ENCODE measurements at places on chromosomes 13 and 19.

- DNase-seq, result peak; percentile 72
Observed at GRCh38 chr13:46687810-46688209, 109.2 kb downstream of the ESD start.

- DNase-seq, result peak; percentile 96
Observed at GRCh38 chr19:49148784-49149651, 6.2 kb downstream of the HRC start.

DNA sequence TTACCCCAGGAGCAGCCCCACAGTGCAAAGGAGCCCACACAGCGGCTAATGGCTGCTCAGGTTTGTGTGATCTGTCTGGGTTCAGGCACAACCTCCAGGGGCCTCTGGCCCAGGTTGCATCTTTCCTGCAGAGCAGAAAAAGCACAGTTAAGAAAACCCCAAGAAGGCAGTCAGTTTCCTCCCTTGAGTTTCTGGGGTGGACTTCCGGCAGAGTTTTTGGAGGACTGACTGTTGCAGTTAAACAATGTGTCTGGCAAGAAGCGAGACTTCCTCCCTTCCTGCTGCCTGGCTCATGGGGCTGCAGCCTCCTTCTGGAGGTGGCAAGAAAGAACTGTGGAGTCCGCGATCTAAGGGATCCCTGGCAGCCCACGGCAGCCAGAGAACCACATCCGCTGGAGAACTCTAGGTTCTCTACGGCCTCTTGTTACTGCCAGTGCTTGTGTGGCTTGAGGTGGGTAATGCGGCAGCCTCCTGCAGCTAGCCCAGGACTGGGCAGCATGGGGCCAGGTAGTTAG is 114.4 kb downstream of the ZDHHC20 start:
- no peak for DNase-seq

DNA sequence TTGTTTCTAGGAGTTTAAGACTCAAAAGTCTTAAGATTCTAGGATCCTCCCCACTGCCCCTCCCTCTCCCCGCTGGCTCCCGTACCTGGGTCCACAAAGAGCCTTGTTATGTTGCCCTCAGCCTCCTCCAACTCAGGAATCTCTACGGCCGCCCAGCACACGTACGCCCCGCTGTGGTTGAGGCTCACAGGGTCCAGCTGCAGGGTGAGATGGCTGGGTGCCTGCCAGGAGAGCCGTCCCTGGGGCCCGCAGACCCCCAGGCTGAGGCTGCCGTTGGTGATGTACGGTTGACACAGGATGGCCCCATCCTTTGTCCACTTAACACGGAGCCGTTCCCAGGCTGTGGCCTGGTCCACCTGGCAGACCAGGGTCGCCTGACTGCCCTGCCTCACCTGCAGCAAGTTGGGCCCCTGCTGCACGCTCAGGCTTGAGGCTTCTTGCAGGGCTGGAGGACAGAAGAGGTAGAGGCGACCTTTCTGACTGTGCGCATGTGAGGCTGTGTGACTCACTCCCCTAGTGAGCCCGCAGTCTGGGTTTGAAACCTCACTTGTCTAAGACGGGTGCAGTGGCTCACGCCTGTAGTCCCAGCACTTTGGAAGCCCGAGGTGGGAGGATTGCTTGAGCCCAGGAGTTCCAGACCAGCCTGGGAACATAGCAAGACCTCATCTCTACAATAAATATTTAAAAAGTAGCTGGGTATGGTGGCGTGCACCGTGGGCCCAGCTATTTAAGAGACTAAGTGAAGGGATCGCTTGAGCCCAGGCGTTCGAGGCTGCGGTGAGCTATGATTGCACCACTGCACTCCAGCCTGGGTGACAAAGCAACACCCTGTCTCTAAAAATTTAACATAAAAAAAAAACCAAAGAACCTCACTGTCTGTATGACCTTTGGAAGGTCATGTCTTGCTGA is 4.0 kb downstream of the TMIGD2 start:
- no peak for DNase-seq

DNA sequence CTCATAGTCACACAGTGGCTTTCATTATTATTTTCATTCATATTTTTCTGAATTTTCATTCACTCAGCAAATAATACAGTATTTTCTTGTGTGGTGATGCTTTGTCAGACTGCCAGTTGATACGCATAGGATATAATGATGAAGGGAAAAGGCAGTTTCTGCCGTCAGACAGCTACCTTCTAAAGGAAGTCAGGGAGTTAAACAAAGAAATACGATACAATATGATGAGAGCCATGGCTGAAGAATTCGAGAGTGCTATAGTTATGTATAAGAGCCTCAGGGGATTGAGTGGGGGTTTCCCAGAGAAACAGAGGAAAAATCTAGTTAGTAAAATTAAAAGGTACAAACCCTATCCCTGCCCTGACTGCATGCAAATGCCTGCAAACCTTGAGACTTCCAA is 479.1 kb downstream of the OLFM4 start:
- no peak for DNase-seq

- DNase-seq, result no peak
Observed at GRCh38 chr19:30073152-30074000, 131.3 kb downstream of the URI1 start.

DNA sequence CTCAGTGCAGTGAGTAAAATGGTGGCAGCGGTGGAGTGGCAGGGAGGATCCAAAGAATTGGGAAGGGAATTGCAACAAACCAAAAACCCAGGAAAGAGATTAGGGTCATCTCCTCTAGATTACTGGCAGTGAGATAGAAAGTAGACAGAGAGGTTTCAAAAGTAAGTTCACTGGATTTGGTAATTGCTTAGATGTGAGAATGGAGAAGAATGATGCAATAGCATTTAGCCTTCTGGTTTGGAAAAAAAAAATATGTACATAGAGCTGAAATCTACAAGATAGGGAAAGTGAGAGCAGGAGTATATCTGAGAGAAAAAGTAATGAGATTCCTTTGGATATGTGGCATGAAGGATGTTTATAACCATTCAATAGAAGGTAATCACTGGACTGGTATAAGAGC is 482.6 kb upstream of the GPC6 start:
- peak; percentile 6 for DNase-seq

GRCh38 chr19:16336571-16336970 is 11.9 kb downstream of the KLF2 start:
- peak; percentile 73 for DNase-seq

GRCh38 chr19:35750167-35750566 is 1.8 kb downstream of the LIN37 start:
- DNase-seq, result no peak

- DNase-seq, result no peak
Observed at GRCh38 chr19:19334063-19334988, 13.7 kb downstream of the MAU2 start.

DNA sequence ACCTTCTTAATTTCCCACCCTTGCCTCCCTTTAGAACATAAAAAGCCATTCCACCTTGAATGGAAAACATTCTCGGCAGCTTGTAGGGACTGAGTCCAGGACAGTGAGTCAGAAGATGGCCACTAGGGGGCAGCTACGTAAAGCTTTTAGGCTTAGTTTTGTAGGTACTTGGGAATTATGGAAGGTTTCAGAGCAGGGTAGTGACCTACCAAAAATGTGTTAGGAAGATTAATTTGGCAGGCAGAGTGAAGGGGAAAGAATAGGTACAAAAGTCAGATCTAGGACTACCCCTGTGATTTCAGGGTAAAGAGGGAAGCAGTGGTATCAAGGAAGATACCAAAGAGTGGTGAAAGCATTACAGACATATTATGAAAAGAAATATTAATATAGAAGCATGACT is 198.4 kb downstream of the NDFIP2 start:
- peak; percentile 88 for DNase-seq

DNA sequence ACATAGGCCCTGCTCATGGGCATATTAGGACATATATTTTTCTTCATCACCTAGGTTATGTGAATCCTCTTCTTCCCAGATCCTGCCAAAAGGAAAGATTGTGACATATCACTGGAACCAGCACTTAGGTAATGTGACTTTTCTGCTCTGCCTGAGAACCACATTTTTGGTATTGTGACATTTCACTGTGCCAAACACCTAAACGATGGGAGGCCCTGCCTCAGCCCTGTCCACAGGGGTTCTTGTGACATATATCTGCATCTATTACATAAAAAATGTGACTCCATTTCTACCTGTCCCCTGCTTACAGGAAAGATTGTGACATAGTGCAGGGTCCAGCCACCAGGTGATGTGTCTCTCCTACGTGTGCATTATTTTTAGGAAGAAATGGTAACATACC is 18.5 kb upstream of the ZNF730 start:
- no peak for DNase-seq

DNA sequence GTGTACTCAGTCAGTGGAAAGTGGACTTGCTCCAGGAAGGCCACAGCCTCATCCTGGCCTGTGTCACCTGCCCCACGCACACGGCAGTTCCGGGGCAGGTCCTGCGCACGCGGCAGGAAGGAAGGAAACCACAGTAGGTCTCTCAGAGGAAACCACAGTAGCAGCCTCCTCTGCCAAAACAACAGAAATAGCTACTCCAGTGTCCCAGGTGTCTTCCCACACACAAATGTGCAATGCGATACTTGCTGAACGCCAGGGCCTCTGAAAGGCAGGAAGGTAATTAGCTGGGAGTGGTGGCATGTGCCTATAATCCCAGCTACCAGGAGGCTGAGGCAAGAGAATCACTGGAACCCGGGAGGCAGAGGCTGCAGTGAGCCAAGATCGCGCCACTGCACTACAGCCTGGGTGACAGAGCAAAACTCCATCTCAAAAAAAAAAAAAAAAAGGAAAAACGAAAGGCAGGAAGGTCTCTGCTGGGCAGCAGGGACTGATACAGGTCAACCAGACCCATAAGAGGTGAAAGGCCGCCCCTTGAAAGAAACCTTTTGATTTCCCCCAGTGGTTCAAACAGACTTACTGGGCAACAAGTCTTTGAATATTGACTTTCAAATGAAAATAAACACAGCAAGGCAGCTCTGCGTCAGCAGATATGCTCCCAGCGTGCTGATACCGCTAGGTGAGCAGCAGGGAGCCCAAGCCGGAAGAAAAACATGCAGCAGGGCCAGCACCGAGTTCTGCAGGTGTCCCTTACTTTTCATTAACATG is 49.5 kb downstream of the CRYL1 start:
- DNase-seq, result peak; percentile 79

DNA sequence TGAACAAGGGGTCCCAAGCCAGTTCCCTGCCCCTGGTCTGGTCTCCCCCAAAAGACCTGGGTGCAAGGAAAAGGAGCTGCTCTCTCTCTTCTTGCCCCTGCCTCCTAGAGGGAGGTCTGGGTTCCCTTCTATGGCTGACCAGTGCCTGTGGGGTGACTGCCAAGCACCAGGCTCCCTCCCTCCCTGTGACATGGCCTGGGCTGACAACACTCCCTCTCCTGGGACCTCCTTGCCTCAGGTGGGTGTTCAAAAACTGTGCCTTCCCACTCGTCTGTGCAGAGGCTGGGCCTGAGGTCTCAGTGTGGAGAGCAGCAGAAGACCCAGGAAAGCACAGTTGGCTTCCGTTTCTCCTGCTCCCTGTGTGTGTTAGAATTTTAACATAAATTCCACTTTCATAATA is 4.7 kb downstream of the ZNF446 start:
- no peak for DNase-seq

DNA sequence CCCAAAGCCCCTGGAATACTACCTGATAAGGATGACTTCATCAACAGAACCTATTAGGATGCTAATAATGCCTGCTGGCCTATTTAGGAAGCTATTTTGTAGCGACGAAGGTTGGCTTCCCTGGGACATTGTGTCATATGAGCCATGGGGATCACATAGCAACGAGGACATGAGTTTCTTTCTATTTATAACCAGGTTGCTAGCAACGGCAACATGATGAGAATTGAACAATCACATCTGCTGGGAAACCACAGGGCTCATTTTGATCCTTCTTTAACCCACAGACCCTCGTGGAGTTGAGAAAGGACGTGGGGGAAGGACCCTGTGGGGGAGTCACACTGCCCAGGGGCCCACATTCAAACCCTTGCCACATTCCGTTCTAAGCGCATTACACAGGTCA is 172.2 kb downstream of the COL4A1 start:
- DNase-seq, result peak; percentile 52

DNA sequence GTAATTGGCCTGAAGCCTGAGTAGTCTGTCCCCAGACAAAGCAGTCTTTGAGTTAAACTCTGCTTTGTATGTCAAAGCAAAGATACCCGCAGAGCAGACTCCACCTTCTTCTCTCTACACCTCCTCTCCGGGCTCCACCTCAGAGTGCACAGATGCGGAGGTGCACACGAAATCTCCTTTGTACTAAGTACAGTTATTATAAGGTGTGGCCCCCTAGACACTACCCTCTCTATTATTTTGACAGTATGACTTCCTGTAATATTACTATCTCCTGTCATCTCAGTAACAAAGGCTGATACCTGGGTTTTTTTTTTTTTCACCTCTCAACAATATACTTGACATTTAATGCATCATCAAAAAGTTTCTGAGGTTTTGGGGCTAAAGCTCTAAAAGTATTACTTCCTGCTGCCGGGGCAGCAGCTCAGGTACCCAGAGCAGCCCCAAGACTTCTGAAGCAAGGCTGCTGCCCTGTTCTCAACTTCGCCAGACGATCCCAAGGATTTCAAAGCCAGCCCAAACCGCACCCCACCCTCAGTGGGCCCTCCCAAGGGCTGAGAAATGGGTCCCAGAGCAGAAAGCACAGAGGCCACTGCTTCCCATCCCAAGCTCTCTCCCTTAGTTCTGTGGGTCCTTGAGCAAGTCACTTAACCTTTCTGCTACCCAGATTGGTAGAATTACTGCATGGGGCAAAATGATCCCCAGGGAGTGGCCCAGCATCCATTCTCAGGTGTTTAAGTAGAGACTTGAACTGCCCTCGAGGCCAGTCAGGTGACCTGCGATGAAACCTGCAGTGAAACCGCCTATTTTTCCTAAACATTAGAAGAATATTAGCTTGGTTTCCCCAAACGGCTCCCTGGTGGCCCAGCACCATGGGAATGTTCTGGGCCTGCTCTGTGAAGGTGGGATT is 180.6 kb downstream of the FOXO1 start:
- no peak for DNase-seq

- no peak for DNase-seq
Observed at GRCh38 chr13:108289819-108290218, 20.3 kb downstream of the TNFSF13B start.

DNA sequence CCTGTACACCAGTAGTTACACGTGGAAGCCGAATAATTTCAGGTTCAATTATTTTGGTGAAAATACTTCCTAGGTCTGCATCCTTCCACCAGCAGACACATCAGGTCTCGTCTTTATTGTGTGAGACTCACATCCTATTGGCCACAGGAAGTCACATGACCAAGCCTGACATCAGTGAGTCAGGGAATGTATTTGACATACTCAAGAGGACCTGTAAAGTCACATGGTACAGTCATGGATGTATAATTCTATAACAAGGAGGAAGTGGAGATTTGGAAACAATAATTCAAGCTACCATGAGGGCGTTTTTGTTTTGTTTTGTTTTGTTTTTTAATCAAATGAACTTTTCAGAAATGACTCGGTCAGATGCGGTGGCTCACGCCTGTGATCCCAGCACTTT is 9.3 kb upstream of the HIF3A start:
- DNase-seq, result peak; percentile 35
